ENCODE measurements at places on chromosomes 16 and 17. TPM values are rescaled to one million over a fixed set of nuclear protein-coding genes. Genes with fewer than 3 reads are reported as not detected.

KRTAP4-9 gene
- not detected for polyA plus RNA-seq

ADAP2 gene
- 11.5 TPM for polyA plus RNA-seq

RAB37 gene
- polyA plus RNA-seq: 19.8 TPM

C16orf46 gene
- 0.26 TPM for polyA plus RNA-seq

GSDMA gene
- polyA plus RNA-seq: 0.24 TPM

ENKD1 gene
- polyA plus RNA-seq: 18.7 TPM

ANKRD40 gene
- polyA plus RNA-seq: 6.8 TPM

CCL1 gene
- polyA plus RNA-seq: not detected

MYH13 gene
- 0.03 TPM for polyA plus RNA-seq

CSF3 gene
- polyA plus RNA-seq: 1.4 TPM

NATD1 gene
- 1.3 TPM for polyA plus RNA-seq

All from spleen (tissue), 13 donors.